Stimulated activated CD8-positive, alpha-beta memory T cell treated with anti-CD3 and anti-CD28 coated beads, Interleukin-12 subunit alpha, Interleukin-12 subunit beta, amount 100 ng/mL, for 4 hours (primary cell): ENCODE measurements at places on chromosomes 13 and 19.

- DNase-seq: no peak
Measured at GRCh38 chr13:40562975-40563349, 103.5 kb downstream of the FOXO1 start.

GRCh38 chr13:89900104-89900765 lies 1447.3 kb upstream of the MIR17HG start:
- no peak for DNase-seq

DNA sequence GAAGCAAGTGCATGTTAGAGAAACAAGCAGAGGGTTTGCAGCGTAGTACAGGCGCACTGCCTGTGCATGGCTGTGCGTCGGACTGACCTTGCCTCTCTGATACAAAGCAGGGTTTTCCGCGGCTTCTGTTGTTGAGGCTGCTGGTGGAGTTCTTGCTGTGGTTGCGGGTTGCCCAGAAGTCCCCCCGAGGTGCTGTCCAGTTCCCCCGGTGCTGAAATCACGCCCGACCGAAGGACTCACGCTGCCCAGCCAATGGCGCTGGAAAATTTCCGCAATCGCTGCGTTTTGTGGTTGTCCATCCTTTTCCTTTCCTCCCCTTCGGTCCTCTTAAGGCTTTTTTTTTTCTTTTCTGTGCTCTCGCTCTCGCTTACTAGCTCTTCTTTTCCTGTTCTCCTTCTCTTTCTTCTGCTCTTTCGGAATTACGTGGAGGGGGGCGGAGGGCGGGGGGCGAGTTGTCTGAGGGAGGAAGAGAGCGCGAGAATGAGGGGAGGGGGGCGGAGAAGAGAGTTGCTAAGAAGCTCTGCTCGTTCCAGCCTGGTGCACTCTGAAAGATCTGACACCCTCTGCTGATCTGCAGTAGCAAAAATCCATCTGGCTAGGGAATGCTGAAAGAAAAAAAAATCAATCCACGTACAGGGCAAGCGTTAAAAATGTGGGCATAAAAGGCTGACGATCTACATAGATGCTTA lies at the start of gene SLITRK1:
TSS of gene SLITRK1 (minus strand) at position 558 of the 689 bp plus-strand sequence. CDS start 967 bp downstream, outside the sequence.
- DNase-seq: no peak

DNA sequence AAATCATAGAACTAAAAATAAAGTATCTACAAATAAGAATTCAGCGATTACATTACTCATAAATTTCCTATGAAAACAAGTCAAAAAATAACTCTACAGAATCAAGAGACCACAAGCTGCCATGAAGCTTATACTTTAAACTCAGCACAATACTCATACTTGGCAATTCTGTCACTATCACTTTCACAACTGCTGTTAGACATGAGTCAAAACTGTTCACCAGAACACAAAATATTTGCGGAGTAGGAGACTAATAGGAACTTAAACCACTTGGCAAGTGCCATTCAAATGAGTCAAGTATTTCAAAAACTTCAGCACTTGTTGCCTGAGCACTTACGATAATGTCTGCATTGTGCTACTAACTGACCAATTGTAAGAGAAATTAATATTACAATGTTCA lies 387.8 kb upstream of the GPC6 start:
- DNase-seq: no peak

DNA sequence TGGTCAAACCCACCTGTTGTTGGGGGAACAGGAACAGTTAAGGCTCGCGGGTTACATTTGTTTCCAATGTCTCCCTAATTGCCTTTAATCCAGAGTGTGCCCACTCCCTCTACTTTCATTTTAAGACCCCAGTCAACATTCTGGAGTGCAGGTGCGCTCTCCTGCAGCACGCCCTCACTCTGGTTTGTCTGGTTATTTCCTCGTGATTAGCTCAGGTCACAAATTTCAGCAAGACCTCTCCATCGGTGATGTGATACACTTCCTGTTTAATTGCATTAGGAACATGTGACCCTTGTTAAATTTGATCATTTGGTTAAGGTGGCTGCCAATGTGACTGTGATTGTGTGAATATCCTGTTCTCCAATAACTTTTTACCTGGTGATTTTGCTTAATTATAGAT lies 53.0 kb downstream of the TEX29 start:
- DNase-seq: no peak

- DNase-seq: no peak
Measured at GRCh38 chr19:46635920-46636761, at the start of gene GNG8. TSS of gene GNG8 (minus strand) at chr19:46636202. CDS start at chr19:46634682, 1,520 bp downstream.

GRCh38 chr19:33957804-33958203 lies 161.1 kb downstream of the KCTD15 start:
- no peak for DNase-seq

DNA sequence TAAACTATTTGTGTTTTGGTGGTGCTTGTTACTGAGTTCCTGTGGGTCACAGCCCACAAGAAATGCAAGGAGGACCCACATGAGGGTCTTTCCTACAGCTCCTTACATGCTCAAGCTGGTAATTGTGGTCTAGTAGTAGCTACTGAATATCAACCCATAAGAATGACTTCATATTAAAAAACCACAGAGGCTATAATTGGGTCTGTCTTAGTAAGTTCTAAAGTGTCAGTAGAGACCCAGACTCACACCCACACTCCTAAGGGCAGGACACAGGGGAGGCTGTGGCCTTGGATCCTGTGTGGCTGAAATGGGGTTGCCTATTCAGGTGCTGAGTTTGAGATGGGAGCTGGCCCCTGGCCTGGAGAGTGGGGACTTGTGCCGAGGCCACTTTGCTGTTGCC lies 19.6 kb downstream of the TFDP1 start:
- no peak for DNase-seq

GRCh38 chr13:52026246-52026626 lies 1.7 kb downstream of the UTP14C start:
- DNase-seq: no peak

- DNase-seq: no peak
Measured at GRCh38 chr13:28707629-28708427, 10.9 kb downstream of the SLC46A3 start.

DNA sequence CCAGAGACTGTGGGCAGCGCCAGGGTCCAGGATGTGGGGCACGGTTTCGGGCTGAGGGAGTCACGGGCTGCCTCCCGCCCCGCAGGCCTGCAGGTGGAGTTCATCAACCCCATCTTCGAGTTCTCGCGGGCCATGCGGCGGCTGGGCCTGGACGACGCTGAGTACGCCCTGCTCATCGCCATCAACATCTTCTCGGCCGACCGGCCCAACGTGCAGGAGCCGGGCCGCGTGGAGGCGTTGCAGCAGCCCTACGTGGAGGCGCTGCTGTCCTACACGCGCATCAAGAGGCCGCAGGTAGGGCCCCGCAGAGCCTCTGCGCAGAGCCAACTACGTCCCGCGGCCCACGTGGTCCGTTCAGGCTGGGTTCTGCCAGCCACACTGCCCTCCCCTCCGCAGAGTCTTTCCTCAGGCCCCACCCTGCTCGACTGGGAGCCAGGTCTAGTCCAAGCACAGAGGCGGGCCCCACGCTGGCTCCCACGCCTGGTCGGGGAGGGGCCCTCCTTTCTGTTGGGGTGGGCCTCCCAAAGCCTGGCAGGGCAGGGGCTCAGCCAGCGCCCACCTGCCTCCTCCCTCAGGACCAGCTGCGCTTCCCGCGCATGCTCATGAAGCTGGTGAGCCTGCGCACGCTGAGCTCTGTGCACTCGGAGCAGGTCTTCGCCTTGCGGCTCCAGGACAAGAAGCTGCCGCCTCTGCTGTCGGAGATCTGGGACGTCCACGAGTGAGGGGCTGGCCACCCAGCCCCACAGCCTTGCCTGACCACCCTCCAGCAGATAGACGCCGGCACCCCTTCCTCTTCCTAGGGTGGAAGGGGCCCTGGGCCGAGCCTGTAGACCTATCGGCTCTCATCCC lies 2.0 kb upstream of the POLD1 start:
- DNase-seq: no peak

DNA sequence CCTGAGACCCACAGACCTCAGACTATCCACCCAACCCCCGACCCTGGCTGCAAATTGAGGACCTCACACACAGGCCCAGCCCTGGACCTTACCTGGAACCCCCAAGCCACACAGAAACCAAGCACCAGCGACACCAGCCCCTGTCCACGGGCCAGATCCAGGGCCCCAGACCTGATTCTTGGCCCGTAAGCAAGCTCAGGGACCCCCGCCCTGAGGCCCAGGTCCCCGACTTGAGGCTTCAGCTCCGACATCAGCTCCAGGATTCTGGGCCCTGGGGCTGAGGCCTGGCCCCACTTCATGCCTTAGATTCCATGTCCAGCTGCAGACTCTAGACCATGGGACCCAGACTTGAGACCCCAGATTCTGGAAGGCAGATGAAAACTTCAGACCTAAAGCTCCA lies 6.3 kb downstream of the TTYH1 start:
- DNase-seq: no peak

GRCh38 chr13:29847501-29847983 lies 2.9 kb downstream of the UBL3 start:
- DNase-seq: no peak

GRCh38 chr13:27004866-27005265 lies 166.7 kb downstream of the USP12 start:
- DNase-seq: no peak

- DNase-seq: no peak
Measured at GRCh38 chr19:19434483-19435045, 29.1 kb downstream of the GATAD2A start.

DNA sequence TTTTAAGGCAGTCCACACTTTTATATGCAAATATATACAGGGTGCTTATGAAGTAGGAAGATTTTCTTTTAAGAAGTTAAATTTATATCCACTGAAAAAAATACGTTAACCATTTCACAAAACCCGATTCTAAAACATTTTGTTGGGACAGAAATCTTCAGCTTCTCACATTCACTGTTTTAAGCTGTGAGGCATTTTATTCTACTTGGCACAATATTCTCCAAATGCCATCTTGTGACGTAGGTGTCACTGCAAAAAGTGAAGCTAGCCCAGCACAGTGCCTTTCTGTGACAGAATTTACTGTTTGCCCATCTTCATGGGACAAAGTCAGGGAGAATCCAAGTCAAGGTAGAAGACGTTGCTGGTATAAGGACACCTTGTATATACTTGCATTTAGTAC lies 94.5 kb upstream of the SLC15A1 start:
- DNase-seq: no peak

GRCh38 chr13:42247883-42248282 lies 24.1 kb upstream of the AKAP11 start:
- DNase-seq: no peak

GRCh38 chr19:55109527-55110291 lies 7.7 kb downstream of the PPP1R12C start:
- no peak for DNase-seq

DNA sequence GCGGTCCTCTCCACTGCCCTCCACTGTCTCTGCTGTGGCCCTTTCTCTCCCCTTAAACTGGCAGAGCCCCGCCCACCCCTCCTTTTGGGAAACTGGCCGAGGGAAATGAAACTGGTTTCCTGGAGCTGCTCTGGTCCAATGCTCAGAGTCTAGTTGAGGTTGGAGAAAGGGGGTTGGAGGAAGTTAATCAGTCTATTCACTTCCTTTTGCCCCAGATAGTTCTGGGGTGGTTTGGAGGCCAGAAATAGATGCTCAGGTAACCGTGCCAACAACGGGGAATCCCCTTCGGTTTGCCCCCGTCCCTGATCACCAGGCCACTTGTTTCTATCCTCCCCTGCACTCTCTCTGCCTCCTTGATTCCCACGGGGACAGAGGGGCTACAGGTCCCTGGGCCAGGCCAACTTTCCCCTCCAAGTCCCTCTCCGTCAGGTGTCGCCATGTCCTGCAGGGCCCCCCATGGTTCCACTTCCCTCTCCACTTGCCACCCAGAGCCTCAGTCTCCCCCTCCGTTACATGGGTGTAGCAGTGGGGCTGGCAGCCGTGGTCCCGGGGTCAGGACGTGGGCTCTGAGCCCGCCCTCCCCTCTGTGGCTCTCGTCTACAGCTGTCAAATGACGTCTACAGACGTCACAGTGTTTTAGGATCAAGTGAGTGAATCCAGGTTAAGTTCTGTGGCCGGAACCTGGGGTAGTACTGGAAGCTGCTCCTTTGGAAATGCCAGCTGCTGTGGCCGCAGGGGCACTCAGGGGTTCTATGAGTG lies at the start of gene IL4I1:
TSS of gene IL4I1 (minus strand) at position 25 of the 759 bp plus-strand sequence. CDS start 727 bp downstream, outside the sequence.
- peak; percentile 42 for DNase-seq

DNA sequence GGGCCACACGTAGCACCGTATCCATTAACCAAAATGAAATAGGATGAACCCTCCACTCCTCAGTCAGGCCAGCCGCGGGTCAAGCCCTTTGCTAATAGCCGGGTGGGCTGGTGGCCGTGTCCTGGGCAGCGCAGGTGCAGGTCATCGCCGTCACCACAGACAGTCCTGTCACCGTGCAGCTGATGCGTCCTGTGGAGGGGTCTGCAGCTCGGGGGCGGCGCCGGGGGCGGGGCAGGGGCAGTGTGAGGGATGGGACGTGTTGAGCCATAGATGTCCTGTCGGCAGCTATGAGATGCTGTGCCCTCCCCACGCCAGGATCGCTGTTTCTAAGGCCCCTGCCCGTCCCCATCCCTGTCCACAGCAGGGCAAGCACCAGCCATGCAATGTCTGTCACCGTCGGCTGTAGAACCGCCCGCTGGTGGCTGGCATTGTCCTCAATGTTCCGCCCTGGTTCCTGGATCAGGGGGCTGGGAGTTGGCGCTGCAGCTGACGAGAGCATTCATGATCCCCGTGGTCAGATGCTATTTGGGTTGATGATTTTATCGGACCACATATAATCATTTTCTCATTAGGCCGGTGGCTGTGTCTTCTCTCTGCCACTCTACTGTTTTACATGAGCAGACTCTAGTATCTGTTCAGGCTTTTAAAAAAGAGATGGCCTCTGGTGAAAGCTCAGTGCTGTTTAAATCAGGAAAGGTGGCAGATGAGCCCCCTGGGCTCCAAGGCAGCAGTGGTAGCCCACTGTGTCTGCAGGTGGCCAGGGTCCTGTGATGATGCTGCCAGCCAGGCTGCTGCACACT lies 126.1 kb downstream of the KDM4B start:
- no peak for DNase-seq

DNA sequence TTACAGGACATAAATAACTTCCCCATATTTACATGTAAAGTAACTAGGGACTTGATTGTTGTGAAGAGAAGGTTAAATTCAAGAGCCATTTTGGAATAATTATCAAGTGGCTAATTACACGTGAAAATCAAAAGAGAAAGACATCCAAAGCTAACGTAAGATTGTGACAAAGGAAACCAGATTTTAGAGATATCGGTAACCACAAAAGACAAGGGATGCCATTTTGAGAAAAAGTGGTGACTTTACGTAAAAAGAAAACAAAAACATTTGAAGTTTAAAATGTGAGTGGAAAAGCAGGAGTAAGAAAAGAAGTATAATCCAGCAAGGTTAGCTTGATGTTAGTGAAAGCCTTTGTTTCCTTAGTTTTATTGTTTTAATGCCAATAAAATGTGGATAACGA lies 10.9 kb upstream of the VWA8 start:
- DNase-seq: no peak

DNA sequence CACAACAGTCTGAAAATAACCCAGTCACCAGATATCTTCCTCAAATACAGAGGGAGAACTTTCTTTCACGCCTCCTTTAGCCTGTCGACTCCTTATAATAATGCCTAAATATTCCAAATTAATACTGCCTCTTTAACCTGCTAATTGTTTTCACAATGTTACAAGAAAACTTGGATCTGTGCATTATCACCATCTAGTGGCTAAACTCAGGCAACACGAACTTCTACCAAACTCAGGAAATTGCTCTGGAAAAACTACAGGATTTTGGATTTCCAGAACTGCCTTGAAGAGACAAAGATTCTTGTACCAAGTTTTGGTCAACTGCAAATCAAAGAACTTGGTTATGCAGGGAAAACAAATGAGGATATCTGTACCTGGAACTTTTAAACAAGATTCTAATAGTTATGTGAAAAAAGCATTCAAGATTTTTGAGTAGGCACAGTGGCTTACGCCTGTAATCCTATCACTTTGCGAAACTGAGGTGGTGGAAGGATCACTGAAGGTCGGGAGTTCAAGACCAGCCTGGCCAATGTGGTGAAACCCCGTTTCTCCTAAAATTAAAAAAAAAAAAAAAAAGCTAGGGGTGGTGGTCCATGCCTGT lies 10.8 kb downstream of the CLN5 start:
- DNase-seq: no peak
